ENCODE measurements at places on chromosomes 4 and X. TPM values are rescaled to one million over a fixed set of nuclear protein-coding genes. Genes with fewer than 3 reads are reported as not detected.

DNA sequence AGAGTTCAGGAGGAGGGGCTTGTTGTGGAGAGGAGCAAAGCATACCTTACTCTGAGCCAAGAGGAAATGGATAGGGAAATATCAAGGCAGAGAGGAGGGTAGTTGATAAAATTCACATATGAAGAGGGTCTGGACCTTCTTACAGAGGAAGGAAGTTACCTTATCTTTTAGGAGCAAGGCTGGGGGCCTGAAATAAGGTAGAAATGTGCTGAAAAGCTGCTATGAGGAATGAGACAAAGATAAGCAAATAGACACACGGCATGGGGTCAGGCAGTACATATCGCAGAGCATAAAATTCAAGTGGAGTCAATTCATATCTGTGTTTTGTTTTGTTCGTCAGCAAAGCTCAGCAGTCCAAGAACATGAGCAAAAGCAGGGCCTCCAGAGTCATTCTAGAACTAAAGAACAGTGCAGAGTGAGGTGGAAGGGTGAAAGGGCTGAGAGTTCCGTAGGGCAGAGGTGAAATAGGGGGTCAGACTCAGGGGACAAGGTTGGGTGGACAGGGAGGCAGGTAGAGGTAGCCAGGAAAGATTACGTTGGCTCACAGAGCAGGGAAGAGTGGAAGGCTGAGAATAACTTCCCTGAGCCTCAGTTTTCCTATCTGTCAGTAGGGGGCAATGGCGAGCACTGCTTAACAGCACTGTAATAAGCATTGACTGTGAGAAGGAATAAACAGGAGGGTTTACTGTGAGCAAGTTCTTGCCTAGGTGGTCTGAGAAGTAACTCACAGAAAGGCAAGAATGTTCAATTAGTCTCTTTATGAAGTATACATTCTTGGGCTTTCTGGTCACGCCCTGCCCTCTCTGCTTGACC is 9.2 kb downstream of the VSIG4 start:
- no peaks in the 10 kb centered on the region for H3K36me3 ChIP-seq
- no peaks in the 10 kb centered on the region for H3K4me1 ChIP-seq
- H3K4me3 ChIP-seq: no peak overlapping the region
- no peak for DNase-seq

GRCh38 chr4:165592386-165592785 is 213.6 kb downstream of the CPE start:
- H3K4me3 ChIP-seq: no peak overlapping the region
- no peaks in the 10 kb centered on the region for H3K27me3 ChIP-seq
- no peaks in the 10 kb centered on the region for H3K36me3 ChIP-seq

- no peak for DNase-seq
- peaks cover 3% of the 10 kb centered on the region for H3K36me3 ChIP-seq
- no peak overlapping the region for H3K4me3 ChIP-seq
- peak overlapping the region; percentile 36 for H3K27ac ChIP-seq
These were observed 96.9 kb downstream of the RAPGEF2 start for GRCh38 chr4:159199826-159200225.

Gene TMEM33
- 60.5 TPM for total RNA-seq

Gene CCDC158
- total RNA-seq: not detected

Gene BRS3
- total RNA-seq: 0.10 TPM

DNA sequence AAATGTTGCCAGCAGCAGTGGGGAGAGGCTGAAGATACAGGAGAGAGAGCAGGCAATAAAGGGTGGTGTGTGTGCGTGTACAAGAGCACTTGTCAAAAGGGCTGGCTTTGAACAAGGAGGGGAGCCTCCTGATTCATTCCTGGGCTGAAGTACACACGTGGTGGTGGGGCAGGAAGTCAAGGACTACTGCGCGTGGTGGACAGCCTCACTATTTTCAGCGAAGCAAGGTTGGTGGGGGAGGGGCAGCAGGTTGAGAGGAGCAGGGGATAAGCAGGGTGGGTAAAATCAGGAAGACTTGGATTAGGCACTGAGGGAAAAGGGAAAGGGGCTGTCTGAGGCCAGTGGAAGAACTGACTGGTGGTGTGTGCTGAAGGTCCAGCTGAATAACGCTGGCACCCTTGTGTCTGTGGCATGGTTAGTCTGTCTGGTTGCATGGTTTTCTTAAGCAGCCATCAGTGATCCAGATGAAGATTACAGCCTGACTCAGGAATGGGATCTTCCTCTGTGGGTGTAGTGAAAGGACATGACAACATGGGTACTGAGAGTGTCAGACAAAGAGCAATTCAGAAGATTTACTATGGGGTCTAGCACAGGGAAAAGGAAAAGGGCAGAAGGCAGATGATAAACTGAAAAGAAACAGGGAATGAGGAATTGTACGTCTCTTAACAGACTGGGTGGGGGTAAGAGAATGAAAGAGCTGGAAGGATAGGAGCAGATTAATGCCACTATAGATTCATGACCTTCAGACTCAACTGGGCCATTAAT is 149.8 kb downstream of the CHM start:
- no peak overlapping the region for H3K4me3 ChIP-seq
- DNase-seq: no peak
- H3K36me3 ChIP-seq: peaks cover 24% of the 10 kb centered on the region

DNA sequence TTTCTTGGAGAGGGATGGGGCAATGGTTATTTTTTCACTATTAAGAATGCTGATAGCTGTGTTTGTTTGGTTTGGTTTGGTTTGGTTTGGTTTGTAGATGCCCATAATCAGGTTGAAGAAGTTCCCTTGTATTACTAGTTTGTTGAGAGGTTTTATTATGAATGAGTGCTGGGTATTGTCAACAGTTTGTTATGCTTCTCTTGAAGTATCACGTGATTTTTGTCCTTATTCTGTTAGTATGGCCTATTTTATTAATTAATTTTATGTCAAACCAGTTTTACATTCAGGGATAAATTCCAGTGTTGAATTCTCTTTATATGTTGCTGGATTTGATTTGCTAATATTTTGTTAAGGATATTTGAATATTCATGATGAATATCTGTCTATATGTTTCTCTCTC is 449.8 kb upstream of the NWD2 start:
- no peak overlapping the region for H3K27ac ChIP-seq
- H3K4me3 ChIP-seq: no peak overlapping the region
- no peaks in the 10 kb centered on the region for H3K36me3 ChIP-seq
- no peaks in the 10 kb centered on the region for H3K27me3 ChIP-seq
- no peak for DNase-seq

DNA sequence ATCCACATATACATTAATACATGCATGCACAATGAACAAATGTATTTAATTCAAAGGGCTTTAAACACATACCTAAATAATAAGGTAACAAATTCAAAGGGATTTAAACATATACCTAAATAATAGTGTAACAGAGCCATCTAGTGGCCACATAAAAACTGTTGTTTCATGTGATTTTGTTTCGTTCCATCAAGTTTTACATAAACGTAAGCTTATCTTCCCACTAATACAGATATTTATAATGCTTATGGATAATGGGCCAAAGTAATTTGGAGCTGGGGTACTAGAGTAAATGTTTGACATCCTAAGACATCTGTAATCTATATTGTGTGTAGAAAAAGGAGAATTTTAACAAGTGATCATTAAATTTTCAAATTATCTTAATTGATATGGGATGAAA is 82.3 kb downstream of the PRSS12 start:
- no peak overlapping the region for H3K27ac ChIP-seq
- no peak overlapping the region for H3K4me3 ChIP-seq
- no peaks in the 10 kb centered on the region for H3K4me1 ChIP-seq
- H3K27me3 ChIP-seq: peaks cover 3% of the 10 kb centered on the region
- H3K36me3 ChIP-seq: no peaks in the 10 kb centered on the region

GRCh38 chr4:61445374-61446063 is 245.4 kb downstream of the ADGRL3 start:
- H3K4me3 ChIP-seq: no peak overlapping the region
- H3K27ac ChIP-seq: peak overlapping the region; percentile 64
- peaks cover 13% of the 10 kb centered on the region for H3K4me1 ChIP-seq
- no peaks in the 10 kb centered on the region for H3K36me3 ChIP-seq

- H3K36me3 ChIP-seq: no peaks in the 10 kb centered on the region
- no peak for DNase-seq
- H3K4me3 ChIP-seq: no peak overlapping the region
- no peaks in the 10 kb centered on the region for H3K27me3 ChIP-seq
These were observed 26.7 kb downstream of the HDX start for GRCh38 chrX:84475596-84475995.

DNA sequence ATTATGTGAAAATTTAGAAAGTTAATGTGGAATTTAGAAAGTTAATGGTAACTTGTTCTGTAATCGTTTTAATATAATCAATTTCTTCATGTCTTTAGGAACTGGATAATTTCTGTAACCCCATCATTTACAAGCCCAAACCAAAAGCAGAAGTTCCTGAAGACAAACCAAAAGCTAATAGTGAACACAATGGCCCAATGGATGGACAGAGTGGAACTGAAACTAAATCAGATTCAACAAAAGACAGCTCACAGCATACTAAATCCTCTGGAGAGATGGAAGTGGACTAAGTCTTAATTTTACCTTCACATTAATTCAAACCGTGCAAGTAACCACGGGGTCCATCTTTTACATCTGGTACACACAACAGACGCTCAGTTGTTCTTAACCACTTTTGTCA is 48.1 kb upstream of the PLK4 start:
- no peaks in the 10 kb centered on the region for H3K27me3 ChIP-seq
- no peak overlapping the region for H3K4me3 ChIP-seq
- no peak for DNase-seq

Gene MAGEE1
- total RNA-seq: 5.3 TPM

GRCh38 chr4:165293927-165294649 is 33.4 kb upstream of the MSMO1 start:
- peaks cover 7% of the 10 kb centered on the region for H3K4me1 ChIP-seq
- H3K27ac ChIP-seq: no peak overlapping the region

GRCh38 chrX:73785493-73785892 is 222.5 kb downstream of the CHIC1 start:
- no peaks in the 10 kb centered on the region for H3K4me1 ChIP-seq
- H3K27ac ChIP-seq: no peak overlapping the region
- H3K27me3 ChIP-seq: no peaks in the 10 kb centered on the region
- H3K4me3 ChIP-seq: no peak overlapping the region
- DNase-seq: no peak

DNA sequence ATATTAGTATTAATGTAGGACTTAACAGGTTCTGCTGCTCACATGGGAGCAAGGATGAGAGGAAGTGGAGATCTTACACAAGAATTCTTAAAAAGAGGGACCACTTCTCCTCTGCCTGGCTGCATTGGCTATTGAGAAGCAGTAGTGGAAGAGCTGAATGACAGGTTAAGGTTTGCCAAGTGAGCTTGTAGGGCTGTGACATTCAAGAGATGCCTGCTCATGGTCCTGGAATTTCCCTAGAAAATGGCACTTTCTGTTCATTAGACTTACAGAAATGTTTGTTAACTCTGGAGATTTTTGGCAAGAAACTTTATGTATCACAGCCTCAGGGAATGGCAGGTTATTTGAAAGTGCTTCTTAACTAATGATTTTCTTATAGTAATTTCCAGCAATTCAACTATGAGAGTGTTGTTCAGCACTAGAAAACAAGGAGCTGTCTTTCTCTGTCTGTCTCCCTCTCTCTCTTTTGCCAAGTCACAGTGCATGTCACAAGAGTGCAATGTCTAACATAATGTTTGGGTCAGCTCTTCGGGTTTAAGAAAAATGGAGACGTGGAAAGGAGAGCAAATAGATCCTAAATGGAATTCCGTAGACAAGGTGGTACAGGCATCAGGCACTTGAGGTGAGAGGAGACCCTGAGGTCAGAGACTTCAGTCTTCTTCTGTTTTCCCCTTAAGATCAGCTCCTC is 8.3 kb upstream of the NAP1L5 start:
- H3K4me3 ChIP-seq: no peak overlapping the region
- H3K27me3 ChIP-seq: no peaks in the 10 kb centered on the region
- no peaks in the 10 kb centered on the region for H3K36me3 ChIP-seq
- H3K27ac ChIP-seq: no peak overlapping the region
- DNase-seq: no peak

DNA sequence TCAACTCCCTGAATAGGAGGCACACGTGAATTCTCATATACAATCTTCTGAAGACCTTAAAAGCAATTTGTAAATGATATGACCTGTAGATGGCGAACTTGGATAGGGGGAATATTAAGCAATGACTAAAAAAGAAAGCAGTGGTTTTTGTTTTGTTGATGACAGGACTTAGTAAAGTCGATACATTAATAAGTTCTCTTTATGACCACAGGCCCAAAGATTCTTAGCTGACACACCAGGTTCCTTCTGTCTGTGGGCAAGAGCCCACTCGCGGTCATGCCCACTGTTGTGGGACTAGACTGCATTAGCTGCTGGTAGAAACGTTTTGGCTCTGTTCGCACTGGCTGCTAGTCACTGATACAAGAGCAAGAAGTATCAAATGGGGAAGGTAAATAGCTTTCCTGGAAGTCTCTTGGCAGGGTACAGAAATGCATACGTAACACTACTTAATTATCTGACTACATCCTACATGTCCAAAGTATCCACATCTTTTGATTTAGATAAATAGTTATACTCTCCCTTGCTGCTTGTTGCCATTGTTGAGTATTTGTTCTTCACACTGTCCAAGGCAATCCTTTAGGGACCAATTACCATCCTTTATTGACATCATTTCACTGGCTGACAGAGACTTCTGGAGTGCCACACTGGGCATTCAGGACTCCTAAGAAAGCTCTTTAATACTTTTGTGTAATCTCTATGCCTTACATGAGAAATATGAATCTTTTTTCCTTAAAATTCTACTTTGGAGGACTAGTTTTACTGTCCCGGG is 31.0 kb downstream of the ALPK1 start:
- no peak overlapping the region for H3K27ac ChIP-seq
- H3K27me3 ChIP-seq: peaks cover 14% of the 10 kb centered on the region
- no peaks in the 10 kb centered on the region for H3K4me1 ChIP-seq
- DNase-seq: no peak
- H3K36me3 ChIP-seq: no peaks in the 10 kb centered on the region

Gene PARM1
- total RNA-seq: 17.9 TPM

- peaks cover 93% of the 10 kb centered on the region for H3K27me3 ChIP-seq
- peak; percentile 69 for DNase-seq
- H3K27ac ChIP-seq: peak within 1 kb of the TSS; percentile 43
- H3K4me1 ChIP-seq: peaks cover 4% of the 10 kb centered on the region
These were observed at the start of gene NPNT for GRCh38 chr4:105894660-105895582. Gene NPNT, plus strand, starts transcription at chr4:105895471. Its CDS starts 182 bp downstream, at chr4:105895653.

- peaks cover 15% of the 10 kb centered on the region for H3K4me1 ChIP-seq
- no peak overlapping the region for H3K27ac ChIP-seq
- no peaks in the 10 kb centered on the region for H3K36me3 ChIP-seq
These were observed 1414.7 kb upstream of the TENM3 start for GRCh38 chr4:180828455-180829018.
